ENCODE measurements at places on chromosomes 6 and 20.
A peak's percentile ranks its signal among the peaks of the same experiment; 100 is the strongest.

GRCh38 chr20:3658019-3658715 lies 5.0 kb downstream of the GFRA4 start:
- no peak for DNase-seq

DNA sequence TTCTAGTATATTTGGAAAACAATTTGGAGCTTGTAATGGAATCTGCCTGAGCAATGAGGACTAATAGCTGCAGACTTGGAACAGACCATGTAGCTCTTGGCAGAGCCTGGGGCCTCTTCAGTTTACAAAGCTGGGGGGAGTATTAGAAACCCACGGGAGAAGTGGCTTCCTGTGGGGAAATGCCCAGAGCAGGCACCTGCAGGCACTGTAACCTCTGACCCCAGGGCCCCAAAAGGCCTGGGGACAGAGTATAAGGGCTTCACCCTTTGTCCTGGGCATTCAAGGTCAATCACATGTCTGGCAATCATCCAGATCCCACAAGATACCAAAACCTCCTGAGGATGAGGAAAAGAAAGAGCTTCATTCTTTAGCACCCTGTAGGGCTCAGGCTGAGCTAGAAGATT lies 19.4 kb downstream of the PKIG start:
- no peak for DNase-seq

DNA sequence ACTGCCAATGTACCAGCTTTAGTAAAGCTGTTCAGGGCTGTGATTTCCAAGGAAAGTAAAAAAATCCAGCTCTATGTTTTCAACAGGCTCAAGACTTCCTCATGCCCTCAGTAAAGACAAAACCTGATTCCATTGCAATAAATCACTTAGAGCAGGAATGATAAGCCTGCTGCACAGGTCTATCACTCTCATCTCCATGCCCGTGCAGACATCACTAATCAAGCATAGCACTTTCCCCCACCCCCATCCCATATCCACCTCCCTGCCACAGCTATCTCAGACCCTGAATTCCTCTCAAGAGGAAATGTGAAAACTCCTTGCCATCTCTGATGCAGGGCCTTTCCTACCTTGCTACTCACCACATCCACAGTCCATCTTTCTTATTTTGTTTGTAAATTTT lies 554.9 kb downstream of the MAFB start:
- no peak for DNase-seq

- DNase-seq = no peak
These were observed 3.7 kb upstream of the RBM38 start for GRCh38 chr20:57387463-57387862.

- no peak for DNase-seq
These were observed 144.7 kb downstream of the SCML4 start for GRCh38 chr6:107679457-107679856.

DNA sequence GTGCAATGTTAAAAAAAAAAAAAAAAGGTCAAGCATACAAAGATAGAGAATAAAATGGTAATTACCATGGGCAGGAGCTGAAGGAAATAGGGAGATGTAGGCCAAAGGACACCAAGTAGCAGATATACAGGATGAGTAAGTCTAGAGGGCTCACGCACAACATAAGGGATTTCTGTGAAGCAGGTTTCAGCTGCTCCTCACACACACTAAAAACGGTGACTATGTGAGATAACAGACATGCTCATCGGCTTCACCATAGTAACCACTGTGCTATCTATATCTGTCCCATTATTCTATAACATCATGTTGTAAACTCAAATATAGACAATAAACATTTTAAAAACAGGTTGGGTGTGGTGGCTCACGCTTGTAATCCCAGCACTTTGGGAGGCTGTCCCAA lies 11.6 kb downstream of the SNHG17 start:
- DNase-seq = no peak

GRCh38 chr20:25296094-25297093 lies 48.5 kb downstream of the PYGB start:
- peak; percentile 38 for DNase-seq

DNA sequence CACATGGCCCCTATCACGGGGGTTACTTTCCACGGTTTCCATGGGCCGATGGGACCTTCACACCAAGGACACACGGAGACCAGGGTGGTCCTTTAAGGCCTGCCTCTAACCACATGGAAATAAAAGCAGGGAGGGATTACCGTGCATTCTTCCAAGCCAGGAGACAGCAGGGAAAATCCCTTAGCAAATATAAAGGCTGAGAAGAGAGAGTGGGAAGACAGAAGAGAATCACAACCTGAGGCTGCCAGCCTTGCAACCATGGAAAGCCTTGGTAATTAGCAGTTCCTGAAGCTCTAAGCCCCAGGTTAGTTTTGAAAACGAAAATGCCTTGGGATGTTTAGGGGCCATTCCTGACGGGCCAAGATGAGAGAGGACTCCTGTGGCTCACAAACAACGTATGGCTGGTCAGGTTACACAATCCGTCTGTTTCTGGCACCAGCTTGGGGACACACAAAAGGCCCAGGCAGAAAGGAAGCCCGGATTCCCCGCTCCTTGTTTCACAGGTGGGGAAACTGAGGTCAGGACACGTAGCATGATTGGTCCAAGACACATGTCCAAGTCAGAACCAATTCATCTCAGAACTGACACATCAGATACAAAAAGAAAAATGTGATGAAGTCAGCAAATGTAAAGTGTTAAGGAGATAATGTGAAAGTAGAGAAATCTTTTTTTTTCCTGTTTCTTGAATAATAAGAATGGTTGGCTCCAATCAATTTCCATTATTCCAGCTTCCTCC lies 2.8 kb downstream of the PREX1 start:
- no peak for DNase-seq

GRCh38 chr20:58586565-58587093 lies 64.5 kb upstream of the STX16 start:
- DNase-seq = no peak

GRCh38 chr6:112626468-112627082 lies 279.4 kb downstream of the RFPL4B start:
- DNase-seq = no peak

DNA sequence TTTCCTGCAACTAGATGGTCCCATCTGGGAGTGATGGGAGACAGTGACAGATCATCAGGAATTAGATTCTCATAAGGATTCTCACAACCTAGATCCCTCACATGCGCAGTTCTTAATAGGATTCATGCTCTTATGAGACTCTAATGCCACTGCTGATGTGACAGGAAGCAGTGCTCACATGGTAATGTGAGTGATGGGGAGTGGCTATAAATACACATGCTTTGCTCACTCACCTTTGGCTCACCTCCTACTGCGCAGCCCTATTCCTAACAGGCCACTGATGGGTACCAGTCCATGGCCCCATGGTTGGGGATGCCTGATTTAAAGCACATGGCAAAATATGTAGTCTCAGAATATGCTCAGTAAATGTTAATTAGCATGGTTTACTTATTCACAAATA lies 80.6 kb upstream of the MBOAT1 start:
- DNase-seq = no peak

DNA sequence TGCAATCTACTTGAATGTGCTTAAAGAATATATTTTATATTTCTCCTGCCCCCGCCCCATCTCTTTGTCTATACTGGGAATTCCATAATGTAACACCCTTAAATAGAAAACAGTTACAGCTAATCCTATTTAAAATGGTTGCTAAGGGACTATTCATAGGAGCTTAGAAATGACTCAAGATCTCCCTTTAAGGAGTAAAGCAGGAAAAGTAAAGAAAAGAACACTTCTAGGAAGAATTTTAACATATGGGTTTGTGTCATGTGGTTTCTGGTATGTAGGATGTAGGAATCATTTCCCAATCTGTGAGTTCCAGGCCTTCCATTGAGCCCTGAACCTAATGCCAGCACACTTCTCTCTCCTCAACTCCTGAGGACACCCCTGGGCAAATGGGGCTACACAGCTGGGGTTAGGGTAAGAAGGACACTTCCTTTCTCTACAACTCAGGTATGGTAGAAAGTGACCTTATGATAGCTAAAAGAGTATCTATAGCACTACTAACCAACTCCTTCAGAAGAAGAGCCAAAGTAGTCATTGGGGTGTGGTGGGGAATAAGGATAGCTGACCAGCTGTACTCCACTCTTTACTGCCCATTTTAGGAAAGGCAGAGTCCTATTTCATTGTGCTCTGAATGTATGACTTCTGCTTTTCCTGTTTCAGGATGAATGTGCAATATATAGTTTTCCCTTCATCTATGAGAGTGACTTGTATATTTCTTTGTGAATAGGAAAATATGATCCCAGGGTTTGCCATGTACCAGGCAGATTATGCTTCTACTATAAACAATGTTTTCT lies 27.3 kb downstream of the RIMS1 start:
- no peak for DNase-seq

DNA sequence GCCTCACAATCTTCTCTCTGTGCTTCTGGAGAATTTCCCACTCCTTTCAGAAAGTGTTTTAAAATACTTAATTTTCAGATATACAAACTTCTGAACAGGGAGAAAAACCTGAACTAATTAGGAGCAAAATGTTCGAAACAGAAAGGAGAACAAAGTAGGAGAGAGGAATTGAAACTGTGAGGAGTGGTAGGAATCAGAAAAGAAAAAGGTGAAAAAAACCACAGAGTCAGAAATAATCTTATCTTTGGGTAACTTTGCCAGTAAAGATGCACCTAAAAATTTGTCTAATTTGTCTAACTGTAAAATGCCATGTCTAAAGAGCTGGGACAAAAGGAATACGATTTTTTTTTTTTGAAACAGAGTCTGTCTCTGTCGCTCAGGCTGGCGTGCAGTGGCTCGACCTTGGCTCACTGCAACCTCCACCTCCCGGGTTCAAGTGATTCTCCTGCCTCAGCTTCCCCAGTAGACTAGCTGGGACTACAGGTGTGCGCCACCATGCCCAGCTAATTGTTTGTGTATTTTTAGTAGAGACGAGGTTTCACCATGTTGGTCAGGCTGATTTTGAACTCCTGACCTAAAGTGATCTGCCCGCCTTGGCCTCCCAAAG lies 4.7 kb upstream of the RIPOR2 start:
- DNase-seq = no peak

DNA sequence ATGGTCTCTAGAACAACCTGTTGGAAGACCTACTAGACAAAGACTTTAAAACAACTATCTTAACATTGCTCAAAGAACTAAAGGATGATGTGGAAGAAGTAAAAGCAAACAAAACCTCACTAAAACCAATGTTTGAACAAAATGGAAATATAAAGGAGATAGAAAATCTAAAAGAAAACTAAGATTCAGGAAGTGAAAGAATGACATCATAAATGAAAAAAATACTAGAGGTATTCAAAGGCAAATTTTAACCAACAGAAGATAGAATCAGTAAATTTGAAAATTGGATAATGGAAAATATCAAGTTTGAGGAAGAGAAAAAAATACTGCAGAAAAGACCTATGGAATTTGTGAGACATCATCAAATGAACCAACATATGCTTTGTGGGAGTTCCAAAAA lies 914.1 kb upstream of the GJE1 start:
- no peak for DNase-seq

DNA sequence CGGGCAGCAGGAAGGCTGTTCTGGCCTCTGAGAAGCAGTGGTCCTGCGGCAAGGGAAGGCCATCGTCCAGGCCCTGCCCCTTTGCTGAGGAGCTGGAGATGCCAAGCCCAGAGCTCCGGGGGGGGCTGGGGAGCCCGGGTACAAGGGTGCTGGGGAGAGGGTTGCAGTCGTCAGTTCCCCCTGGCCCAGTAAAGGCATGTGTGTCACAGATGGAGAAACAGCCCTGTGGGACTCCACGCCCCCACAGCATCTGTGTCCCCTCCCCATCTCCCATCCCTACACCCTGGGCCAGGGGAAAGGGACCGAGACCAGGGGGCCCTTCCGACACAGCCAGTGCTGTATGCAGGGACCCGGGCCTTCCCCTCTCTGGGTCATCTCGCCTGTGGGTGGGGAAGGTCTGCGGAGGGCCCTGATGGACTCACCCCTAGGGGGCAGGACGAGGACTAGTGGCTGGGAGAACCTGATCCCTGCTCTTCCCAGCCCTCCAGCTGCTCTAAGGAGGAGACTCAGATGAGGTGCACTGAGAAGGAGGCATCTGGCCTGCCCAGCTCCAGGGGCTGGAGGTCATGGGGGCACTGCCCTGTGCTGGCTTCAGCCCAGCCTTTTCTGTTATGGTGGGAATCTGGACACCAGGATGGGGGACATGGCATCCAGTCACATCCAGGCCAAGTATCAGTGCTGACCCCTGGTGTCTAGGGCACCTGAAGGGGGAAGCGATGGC lies 609 bp downstream of the MYL9 start:
- DNase-seq = peak; percentile 51

- peak; percentile 68 for DNase-seq
These were observed 171.1 kb downstream of the PREX1 start for GRCh38 chr20:48656661-48657211.

GRCh38 chr6:143676437-143677045 lies 1.2 kb upstream of the PHACTR2 start:
- DNase-seq = no peak

GRCh38 chr6:23681743-23682142 lies 444.3 kb upstream of the NRSN1 start:
- DNase-seq = no peak

DNA sequence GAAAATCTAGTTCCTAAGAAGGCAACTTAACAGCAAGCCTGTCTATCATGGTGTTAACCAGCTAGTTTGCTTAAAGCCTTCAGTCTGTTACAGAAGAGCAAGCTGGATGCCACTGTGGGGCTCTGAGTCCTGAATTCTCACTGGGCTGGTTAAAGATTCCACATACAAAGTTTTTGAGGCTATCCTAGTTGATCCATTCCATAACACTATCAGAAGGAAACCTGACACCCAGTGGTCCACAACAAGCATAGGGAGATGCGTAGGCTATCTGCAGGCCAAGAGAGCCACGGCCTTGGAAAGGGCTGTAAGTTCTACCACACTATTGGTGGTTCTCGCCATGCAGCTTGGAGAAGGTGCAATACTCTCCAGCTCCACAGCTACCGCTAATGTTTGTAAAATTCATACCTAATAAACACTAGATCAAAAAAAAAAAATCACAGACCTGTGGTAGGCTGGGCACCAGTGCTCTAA lies 420 bp upstream of the MCCD1 start:
- DNase-seq = no peak

DNA sequence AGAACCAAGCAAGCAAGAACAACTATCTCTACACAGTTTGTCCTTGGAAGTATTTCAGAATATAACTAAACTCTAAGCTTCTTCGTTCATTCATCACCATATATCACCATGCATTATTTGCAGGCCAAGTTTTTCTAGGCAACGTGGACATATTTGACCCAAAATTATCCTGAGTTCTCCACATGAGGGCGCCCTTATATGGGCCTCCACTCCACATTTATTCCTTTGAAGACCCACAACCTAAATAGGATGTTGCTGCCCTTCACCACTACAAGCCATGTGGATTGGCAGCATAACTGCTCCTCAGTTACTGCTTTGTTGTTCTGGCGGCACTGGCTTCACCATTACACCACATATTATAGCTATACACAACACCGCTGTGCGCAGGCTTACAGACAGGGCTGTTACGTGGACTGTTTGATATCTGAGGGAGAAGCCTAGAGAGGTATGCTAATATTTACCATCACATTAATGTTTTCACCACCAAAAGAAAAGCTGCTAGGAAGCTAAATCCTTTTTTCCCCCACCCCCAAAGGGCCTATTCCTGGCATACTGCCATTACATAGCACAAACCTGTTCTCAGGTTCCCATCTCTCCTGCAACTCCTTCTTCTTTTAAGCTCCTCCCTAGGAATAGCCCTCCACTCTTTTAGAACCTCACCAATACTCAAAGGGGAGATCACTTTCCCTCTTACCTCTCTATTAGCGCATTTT lies 411.7 kb downstream of the C6orf118 start:
- DNase-seq = peak; percentile 15
